ENCODE measurements at places on chromosomes 1 and 21.
A peak's percentile ranks its signal among the peaks of the same experiment; 100 is the strongest.

- DNase-seq, result peak; percentile 82
Measured at GRCh38 chr1:231139125-231139649, 22.7 kb upstream of the TRIM67 start.

DNA sequence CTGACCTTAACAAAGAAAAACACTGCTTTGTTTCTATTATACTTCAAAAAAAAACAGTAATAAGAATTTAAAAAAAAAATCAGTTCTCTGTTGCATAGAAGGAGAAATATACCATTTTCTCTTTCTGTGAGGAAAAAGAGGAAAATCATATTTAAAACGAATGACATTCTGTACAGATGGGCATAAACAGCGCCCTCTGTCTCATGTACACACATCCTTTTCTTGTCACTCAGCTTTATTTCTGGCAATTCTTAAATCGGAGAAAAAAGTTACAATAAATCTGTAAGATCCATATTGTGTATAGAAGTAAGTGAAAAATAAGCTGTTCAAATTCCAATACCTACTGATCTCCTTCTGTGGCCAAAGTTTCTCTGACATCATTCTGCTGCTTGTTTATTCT lies 245.4 kb downstream of the SMYD3 start:
- DNase-seq, result no peak

GRCh38 chr1:115286431-115287205 lies 51.4 kb downstream of the NGF start:
- no peak for DNase-seq

- DNase-seq, result peak; percentile 27
Measured at GRCh38 chr1:244672946-244673682, 20.2 kb downstream of the DESI2 start.

GRCh38 chr1:36359911-36360550 lies 25.7 kb downstream of the STK40 start:
- no peak for DNase-seq

DNA sequence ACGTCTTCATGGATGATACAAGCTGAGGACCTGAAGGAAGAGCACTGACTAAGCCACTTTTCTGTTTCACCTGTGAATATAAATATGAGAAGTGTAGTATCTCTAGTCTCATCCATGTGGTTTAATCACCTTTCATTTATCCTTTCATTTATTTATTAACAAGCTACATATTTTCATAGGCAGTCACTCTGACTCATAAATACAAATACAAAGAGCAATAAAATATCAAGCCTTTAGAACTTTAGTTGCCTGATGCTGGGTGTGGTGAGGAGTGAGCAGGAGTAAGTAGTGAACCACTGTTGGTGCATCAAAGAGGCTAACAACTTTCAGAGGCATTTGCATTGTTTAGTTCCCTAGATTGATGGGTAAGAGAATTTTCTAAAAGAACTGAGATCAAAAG lies 269.0 kb upstream of the C1orf87 start:
- DNase-seq, result no peak

DNA sequence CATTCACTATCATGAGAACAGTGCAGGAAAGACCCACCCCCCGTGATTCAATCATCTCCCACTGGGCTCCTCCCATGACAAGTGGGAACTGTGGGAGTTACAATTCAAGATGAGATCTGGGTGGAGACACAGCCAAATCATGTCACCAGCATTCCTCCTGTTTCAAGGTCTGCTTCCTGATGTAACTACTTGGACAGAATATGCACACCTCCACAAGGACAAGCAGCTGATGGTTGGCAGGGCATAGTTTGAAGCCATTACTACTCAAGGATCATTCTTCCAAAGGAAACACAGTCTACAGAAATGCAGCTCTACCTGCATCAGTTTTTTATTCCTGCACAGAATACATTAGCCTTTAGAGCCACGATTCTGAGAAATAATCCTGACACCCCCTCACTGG lies 28.5 kb upstream of the RNF2 start:
- no peak for DNase-seq

DNA sequence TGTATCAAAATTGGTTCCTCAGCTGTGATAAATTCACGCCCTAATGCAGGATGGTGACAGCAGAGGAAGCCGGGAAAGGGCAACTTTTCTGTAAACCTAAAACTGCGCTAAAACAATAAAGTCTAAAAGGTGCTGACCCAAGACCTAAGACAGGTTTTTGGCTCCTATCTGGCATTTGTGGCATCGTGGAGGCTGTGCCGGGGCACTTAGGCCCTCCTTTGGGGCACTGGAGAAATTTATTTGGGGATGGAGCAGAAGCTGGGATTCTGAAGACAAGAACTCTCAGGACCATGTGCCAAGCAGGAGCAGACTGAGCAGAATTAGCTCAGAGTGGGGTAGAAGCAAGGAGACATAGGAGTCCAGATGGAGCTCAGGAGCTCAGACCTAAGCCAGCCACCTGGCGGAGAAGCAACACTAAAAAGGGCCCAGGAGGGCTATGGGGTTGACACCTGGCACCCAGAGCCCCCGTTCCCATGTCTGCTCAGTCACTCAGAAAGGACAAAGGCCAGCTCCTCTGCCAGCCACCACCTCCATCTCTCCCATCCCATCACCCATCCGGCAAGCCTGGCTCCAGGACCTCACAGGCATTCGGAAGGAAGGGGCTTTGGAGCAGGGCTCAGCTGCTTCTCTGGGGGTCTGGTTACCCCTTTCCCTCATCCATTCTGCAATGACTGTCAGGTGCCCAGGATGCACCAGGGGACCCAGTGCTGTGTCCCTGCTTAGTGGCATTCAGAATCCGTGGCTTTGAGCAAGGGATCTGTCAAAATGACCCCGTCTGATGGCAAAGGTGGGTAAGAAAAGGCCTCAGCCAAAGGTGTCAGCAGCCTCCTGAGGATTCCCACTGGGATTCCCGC lies 347.7 kb downstream of the NPHP4 start:
- DNase-seq, result no peak

GRCh38 chr1:60599574-60599973 lies 482.8 kb upstream of the NFIA start:
- no peak for DNase-seq

DNA sequence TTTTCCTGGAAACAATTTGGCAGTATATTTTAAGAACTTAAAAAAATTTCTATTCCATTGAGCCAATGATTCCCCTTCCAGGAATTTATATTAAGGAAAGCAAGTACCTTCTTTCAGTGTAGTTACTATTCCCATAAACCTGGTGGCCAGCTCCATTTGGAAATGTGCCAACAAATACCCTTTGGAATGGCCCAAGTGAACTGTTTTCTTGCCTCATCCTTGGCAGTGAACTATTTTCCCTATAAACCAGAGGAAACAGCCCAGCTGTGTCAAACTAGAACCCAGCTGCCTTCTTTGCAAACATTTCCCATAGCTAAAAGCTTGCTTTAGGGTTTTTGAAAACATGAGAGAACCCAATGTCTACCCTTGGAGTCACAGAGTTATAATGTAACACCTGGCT lies 496.9 kb downstream of the NEGR1 start:
- DNase-seq, result no peak

GRCh38 chr1:26986658-26987057 lies 6.8 kb upstream of the TRNP1 start:
- no peak for DNase-seq

DNA sequence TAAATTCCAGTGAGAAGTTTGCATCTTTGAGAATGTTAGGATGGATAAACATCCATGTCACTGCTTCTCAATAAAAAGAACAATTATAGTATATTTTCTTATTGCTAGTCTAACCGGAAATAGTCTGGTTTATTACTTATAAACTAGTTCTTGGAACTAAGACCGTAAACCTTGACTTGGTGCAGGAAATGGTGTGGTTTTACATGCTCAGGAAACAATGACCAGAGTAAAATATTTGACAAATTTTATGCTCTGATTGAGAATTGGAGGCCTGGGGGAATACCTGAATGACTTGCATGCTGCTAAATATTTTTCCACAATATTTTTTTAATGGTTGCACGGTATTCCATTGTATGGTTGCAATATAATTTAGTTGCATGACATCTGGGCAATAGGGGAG lies 76.3 kb downstream of the XCL2 start:
- DNase-seq, result no peak

GRCh38 chr21:42120101-42120902 lies 49.2 kb downstream of the UMODL1 start:
- DNase-seq, result no peak

DNA sequence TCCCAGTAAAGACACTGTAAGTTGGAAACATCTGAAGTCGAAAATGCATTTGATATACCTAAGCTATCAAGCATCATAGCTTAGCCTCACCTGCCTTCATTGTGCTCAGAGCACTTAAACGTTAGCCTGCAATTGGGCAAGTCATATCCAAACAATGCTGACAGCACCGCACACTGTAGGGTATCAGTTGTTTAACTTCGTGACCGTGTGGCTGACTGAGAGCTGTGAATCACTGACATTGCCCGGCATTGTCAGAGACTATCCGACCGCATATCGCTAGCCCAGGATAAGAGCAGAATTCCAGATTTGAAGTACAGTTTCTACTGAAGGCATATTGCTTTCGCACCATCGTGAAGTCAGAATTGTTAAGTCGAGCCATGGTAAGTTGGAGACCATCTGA lies 41.5 kb downstream of the GALNT2 start:
- DNase-seq, result no peak

- DNase-seq, result no peak
Measured at GRCh38 chr1:116966791-116967190, 34.8 kb upstream of the CD101 start.

DNA sequence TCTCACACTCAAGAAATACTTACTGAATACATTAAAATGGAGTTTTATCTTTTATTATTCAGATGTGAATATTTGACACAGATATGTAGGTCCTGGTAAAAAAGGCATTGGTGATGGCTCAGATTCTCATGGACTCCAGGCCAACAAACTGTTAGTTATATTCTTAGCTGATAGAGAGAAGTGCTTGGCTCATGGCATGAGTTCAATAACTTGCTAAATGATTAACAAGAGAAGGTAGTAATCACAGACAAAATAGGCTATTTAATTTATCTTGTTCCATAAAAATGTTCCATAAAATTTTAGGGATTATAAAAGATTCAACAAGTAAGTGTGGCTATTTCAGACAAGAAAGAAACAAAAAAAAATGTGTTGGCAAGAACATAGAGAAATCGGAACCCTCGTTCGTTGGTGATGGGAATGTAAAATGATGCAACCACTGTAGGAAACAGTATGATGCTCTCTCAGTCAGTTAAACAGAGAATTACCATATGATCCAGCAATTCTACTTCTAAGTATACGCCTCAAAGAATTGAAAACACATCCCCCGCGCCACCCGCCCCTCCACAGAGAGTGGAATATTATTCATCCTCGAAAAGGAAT lies 737.8 kb upstream of the ADAMTS5 start:
- no peak for DNase-seq

DNA sequence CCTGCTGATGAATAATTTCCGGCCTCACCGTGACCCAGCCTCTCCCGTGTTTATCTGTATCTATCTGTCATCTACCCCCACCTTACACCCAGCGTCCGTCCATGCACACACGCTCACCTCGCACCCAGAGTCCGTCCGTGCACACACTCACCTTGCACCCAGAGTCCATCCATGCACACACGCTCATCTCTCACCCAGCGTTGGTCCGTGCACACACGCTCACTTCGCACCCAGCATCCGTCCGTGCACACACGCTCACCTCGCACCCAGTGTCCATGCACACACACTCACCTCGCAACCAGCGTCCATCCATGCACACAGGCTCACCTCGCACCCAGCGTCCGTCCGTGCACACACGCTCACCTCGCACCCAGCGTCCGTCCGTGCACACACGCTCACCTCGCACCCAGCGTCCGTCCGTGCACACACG lies 25.0 kb upstream of the COL18A1 start:
- DNase-seq, result no peak

GRCh38 chr1:68633141-68633919 lies 136.4 kb upstream of the DEPDC1 start:
- peak; percentile 11 for DNase-seq

- no peak for DNase-seq
Measured at GRCh38 chr1:187696073-187696472, 867.3 kb downstream of the PLA2G4A start.

DNA sequence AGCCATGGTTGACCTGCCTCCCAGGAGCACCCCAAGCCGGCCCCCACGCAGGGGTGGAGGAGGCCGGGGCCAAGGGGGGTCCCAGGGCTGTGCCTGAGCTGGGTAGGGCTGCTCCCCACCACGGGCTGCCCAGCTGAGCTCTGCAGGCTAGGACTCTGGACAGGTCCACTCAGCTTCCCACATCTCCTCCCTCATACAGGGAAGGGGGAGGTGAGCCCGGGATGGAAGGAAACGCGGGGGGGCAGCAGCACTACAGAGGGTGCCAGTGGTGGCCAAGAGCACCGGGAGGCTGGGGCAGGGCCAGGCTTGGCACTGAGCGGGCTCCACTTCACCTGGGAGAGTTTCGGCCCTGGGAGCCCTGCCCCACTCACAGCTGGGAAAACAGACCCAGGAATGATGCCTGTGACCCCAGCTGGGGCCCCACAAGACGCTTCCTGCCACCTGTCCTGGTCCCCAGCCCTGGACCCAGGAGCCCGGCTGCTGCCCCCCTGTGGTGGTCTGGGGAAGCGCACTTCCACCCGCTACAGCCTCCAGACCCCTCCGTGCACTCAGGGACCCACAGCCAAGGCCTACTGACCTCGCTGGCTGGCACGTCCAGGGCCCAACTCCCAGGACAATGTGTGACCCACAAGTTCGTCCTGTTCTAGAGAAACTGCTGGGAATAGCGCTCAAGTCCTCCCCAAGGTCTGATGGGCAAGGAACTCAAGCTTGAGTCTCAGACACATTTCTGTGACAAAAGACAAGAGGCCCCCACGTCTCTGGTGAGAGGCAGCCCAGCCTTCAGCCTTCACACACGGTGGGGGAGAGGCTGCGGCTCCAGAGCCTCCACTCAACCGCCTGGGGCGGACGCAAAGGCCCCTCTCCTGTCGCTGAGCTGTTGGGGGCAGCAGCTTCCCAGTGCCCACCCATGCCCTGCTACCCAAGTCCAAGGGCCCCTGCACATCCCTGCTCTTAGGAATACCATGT lies 3.0 kb downstream of the AURKAIP1 start:
- DNase-seq, result no peak

- DNase-seq, result peak; percentile 19
Measured at GRCh38 chr21:41926117-41926806, 27.6 kb downstream of the C2CD2 start.

GRCh38 chr1:10793129-10793651 lies 3.3 kb downstream of the CASZ1 start:
- DNase-seq, result no peak
